Activated CD8-positive, alpha-beta memory T cell treated with anti-CD3 and anti-CD28 coated beads for 1 hour (primary cell): ENCODE measurements at places on chromosomes 16 and 17.
A peak's percentile ranks its signal among the peaks of the same experiment; 100 is the strongest.

DNA sequence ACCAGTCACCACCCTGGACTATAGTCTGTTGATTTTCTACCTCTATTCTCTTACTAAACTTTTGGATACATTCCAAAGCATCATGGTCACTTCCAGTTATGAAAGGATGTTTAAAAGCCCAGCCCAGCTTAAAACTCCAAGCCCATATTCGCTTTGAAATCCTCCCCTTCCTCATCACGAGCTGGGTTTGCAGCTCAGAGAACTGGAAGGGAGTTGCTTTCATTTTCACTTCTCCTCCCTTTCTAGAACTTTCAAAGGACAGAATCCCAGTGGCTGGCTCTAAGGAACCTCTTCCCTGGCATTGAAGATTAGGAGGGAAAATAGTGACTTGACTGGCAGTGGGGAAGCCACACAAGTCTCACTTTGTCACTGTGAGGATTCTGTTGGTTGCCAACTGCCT, 100.1 kb upstream of the DYNLRB2 start:
- no peak for DNase-seq

DNA sequence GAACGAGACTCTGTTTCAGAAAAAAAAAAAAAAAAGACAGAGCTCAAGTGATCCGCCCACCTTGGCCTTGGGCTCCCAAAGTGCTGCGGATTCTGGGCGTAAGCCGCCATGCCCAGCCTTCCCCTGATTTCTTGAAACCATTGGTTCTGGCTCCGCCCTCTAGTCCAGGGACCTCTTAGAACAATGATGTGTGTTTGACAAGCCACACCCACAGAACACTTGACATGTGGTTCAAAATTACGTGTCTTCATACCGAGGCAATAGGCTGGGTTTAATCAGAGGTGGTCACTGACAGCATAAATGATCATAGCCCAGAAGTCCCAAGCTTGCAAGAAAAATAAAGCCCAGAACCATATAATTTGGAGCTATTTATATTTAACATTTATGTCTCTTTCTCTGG, 23.0 kb downstream of the KNOP1 start:
- DNase-seq = no peak

DNA sequence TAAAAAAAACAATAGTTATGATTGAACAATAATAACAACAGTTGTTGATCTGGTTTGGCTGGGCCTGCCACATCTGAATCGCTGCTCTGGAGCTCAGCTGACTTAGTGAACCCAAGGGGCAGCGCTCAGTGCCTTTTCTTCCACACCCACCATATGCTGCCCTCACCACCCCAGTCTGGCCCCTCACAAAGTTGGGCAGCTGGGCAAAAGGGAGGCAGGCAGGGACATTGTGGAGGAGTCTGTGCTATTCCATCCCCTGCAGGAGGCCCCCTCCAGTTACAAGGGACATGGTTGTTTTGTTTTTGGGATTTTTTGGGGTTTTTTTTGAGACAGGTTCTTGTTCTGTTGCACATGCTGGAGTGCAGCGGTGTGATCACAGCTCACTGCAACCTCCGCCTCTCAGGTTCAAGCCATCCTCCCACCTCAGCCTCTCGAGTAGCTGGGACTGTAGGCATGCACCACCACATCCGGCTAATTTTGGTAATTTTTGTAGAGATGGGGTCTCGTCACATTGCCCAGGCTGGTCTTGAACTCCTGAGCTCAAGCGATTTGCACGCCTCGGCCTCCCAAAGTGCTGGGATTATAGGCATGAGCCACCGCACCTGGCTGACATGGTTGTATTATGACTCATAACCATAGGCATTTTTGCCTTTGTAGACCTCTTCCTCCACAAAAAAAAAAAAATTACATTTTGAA, 8.6 kb upstream of the PECAM1 start:
- no peak for DNase-seq

DNA sequence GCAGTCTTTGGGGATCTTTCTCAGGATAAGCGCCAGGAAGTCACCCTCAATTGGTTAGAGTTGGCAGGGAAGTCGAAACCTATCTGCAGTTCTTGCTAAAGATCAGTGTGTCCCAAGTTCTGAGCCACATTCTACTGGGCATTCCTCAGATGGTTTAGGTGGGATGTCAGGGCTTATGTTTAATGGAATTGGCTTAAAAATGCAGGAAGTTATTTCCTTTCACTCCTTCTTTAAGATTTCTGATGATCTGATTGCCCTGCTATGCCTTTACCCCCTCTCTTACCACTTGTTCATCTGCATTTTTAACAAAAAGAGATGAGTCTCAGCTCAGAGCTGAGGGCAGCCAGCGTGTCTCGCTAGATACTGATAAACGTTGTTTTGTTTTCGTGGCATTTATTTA, 30.8 kb downstream of the FOXL1 start:
- no peak for DNase-seq

GRCh38 chr16:30972872-30973271, 12.1 kb upstream of the HSD3B7 start:
- DNase-seq = no peak

GRCh38 chr17:206941-207560, 25.6 kb upstream of the DOC2B start:
- DNase-seq = no peak

GRCh38 chr16:84726079-84726668, 26.4 kb downstream of the USP10 start:
- peak; percentile 81 for DNase-seq

- DNase-seq = no peak
Measured at GRCh38 chr17:17511881-17512858, 16.0 kb upstream of the RASD1 start.

- no peak for DNase-seq
Measured at GRCh38 chr16:46577988-46578579, 43.1 kb downstream of the SHCBP1 start.

DNA sequence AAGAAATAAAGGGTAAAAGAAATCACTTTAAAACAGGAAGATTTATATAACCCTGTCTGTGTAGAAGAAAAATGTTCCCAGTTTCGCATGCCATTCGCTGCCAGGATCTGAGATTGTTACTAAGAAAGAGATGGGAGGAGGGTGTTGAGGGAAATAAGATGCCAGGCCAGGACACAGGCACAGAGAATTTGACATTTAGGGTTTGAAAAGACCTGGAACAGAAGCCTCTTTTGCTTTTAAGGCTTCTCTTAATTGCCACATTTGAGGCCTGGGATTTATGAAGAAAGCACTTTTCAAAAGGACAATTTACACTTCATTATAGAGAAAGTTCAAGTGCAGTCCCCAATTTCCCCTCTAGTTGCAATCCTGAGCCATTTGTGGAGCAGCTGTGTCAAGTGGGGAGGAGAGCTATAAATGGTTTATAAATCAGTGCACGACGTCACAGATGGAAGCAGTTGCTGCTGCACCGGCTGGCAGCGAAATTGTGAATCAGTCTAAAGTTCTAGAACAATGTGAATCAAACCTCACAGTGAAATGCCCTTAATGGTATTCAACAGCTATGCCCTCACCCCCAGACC, 26.5 kb upstream of the C16orf87 start:
- no peak for DNase-seq

DNA sequence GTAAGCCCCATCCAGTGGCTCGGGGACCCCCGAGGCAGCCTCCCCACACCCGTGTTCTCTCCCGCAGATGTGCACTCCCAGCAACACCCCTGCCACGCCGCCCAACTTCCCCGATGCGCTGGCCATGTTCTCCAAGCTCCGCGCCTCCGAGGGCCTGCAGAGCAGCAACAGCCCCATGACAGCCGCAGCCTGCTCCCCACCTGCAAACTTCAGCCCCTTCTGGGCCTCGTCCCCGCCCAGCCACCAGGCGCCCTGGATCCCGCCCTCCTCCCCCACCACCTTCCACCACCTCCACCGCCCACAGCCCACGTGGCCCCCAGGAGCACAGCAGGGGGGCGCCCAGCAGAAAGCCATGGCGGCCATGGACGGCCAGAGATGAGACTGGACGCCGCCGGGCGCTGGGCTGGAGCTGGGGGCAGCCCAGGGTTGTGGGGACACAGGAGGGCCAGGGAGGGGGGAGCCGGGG, 5.0 kb downstream of the UBALD2 start:
- DNase-seq = no peak

- DNase-seq = no peak
Measured at GRCh38 chr17:55426851-55427586, 5.4 kb upstream of the MMD start.

DNA sequence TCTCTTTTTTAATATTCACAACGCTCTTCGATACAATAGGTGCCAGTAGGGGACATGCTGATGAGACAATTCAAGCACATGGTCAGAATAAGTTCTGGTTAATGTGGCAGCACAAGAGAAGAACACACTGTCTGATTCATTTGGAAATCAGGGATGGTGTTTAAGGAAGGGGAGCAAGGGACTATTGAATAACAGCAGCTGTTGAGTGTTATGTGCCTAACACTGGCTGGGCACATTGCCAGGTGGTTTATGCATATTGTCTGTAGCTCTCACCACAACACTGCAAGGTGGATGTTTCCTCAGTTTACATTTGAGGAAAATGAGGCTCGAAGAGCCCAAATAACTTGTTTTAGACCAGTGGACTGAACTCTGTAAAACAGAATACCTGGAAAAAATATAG, 44.2 kb downstream of the LYRM9 start:
- no peak for DNase-seq

- DNase-seq = peak; percentile 78
Measured at GRCh38 chr17:7308625-7309433, 1.4 kb downstream of the EIF5A start.

GRCh38 chr16:56423584-56424403, 1.6 kb downstream of the AMFR start:
- DNase-seq = no peak

DNA sequence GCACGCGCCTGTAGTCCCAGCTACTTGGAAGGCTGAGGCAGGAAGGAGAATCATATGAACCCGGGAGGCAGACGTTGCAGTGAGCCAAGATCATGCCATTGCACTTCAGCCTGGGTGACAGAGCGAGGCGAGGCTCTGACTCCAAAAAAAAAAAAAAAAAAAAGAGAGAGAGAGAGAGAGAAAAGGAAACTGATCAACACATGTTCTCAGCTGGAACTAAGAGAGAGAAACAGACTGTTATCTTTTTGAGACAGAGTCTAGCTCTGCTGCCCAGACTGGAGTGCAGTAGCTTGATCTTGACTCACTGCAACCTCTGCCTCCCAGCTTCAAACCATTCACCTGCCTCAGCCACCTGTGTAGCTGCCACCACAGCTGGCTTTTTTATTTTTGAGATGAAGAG, 60.4 kb downstream of the STH start:
- DNase-seq = no peak

DNA sequence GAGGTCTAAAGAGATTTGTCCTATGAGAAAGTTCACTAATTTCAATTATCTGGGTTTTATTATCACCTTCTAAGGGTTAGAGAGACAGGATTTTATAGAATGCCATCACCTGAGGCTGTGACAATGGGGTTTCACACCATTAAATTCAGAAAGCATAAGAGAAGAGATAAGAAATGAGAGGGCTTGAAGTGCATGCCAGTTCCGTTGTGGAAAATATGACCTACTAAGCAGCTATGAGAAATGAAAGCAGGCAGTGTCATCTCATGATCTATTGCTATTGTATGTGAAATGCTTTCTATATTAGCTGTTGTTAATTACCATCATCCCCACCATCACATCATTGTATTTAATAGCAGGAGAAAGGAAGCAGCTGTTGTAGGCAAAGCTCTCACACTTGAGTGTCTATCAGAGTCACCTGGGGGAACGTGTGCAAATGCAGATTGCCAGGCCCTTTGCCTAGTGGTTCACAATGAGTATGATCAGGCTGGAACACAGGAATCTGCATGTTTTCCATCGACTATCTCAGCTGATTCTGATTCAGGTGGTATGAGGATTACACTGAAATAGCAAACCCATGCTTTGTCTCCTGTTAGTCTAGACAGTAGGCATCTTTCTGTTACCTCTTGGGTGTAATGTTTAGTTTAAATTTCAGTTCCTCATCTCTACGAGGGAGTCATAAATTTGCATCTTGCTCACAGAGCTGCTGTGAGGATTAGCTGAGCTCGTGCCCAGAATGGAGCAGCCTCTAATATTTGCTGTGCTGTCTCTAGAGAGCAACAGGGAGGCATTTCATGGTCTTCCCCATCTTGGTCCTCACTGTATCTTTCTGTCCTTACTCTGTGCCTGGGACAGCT, 256.4 kb downstream of the CDH13 start:
- no peak for DNase-seq

GRCh38 chr17:17698371-17698770, 17.1 kb downstream of the RAI1 start:
- no peak for DNase-seq

DNA sequence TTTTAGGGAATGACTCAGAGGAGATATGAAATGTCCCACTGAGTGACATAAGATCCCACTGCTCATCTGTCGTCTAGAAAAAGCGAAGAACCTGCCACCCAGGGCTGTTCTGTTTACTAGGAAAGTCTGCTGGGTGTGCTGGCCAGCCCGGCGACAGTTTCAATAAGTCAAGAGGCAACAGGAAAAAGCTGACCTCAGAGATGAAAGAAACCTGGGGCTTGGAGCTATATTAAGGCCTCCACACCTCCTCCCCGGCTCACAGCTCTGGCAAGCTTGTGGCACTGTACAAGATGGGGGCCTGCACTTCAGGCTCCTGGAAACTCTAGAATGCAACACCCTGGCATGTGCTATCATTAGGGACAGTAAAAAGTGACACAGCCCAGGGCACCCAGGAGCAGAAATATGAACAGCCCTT, 10.6 kb downstream of the ZFHX3 start:
- DNase-seq = no peak

DNA sequence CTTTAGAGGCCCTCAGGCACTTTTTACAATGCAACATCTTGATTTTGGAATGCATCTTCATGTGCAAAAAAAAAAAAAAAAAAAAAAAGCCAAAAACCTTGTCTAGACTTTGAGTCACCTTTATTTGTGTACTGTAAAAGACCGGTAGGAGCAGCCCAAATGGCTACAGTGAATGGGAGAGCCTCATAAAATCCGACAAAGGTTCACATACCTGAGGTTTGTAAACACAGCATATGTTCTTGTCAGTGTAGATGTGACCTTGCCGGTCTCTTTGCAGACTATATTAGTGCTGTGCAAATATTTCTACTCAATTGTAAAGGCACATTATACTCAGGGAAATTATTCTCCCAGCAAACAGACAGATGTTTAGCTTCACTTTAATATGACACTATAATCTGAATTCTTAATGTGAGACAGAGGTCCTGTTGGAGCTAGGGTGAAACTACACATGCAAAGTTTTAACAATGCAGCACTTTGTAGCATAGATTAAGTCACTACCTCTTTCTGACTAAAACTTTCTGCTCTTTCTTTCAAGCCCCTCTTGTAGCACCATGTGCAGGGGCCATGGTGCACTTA, 211.3 kb downstream of the CA10 start:
- DNase-seq = no peak

GRCh38 chr17:74601944-74602572, 10.0 kb upstream of the CD300LD start:
- DNase-seq = no peak
